T47D (cell line): ENCODE measurements at places on chromosomes 4 and X.

DNA sequence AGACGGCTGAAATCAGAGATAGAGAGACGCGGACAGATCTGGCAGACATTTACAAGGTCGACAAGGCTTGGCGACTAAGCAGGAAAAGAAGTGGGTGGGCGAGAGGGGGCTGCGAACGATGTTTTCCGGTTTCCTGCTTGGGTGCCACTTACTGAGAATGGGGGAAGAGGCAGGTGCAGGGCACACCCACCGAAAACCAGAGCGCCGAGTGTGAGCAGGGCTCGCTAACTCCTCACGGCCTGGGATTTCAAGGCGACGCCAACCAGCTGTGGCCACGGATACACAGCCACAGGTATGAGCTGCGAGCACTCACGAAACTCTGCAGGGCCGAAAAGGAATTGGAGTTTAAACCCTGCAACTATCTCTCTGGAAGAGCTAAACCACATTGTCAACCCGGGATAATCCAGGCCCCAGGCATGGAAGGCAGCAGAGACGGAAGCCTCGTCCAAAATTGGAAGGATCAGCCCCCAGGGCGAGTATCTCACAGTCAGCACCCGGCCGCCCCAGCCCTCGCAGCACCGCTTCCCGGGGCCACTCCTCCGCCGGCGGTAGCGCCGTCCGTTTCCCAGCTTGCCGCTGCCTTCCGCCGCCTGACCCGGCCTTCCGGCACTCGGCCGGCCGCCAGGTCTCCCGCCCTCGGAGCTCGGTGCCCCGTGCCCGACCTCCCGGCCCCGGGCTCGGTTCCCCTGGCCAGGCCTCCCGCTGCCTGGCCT is 778 bp downstream of the CASP3 start:
- peak; percentile 57 for DNase-seq

DNA sequence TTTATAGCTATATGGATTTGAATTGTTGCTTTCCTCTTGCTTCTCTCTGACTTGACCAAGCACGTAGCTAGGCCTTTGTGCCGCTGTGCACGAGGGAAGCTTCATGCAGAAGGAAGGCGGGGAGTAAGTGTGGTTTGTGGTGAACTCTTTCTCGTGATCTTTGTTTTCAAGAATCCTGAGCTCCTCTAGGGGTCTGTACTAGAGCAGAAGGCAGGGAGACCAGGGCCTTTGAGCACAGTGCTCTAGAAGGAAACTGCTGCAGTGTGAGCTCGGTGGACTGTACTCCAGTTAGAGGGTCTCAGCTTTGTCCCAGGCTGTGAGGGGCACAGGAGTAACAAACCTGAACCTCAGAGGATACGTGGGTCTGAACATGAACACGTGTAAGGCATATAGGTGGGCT is 49.0 kb downstream of the AGA start:
- DNase-seq, result no peak

GRCh38 chr4:7650606-7651385 is 216.1 kb upstream of the PSAPL1 start:
- no peak for DNase-seq

GRCh38 chr4:80576796-80577195 is 241.3 kb downstream of the CFAP299 start:
- no peak for DNase-seq

- DNase-seq, result no peak
Observed at GRCh38 chr4:151157543-151157942, 58.1 kb downstream of the RPS3A start.

DNA sequence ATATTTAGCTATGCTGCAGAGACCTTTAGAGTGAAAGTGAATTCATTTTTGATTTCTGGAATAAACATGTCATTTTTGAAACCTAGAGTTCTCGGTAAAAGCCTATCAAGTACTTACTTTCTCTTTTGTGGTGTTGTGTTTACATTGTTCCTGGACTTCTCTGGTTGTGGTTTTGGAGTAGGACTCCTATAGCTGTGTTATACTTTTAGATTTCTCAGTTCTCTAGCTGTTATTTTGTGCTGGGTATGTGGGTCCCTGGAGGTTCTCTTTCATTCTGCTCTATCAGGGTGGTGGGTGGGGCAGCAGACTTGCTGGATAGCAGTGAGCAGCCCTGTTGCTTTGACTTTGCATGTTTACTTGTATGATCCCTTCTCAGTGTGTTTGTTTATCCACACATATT is 25.6 kb upstream of the MSMO1 start:
- DNase-seq, result no peak

DNA sequence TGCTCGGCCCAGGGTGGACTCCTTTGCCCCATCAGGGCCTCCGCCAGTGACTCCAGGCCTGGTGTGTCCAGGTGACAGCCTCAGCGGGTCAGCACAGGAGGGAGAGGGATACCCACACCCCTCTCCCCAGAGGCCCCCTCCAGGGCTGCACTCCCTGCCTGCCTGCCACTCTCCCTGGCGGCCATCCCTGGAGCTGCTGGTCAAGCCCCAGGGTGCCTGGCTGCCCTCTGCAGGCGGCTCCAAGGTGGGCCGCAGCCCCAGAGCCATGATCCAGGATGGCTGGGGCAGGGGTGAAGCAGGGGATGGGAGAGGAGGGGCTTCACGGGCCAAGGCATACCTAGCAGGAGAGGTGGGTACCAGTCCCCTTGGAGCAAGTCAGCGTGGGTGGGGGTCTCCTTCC is 3.8 kb downstream of the FGFRL1 start:
- no peak for DNase-seq

- no peak for DNase-seq
Observed at GRCh38 chr4:43556262-43556661, 663.7 kb downstream of the GRXCR1 start.

GRCh38 chr4:119834906-119835612 is 206.5 kb upstream of the PDE5A start:
- DNase-seq, result no peak

DNA sequence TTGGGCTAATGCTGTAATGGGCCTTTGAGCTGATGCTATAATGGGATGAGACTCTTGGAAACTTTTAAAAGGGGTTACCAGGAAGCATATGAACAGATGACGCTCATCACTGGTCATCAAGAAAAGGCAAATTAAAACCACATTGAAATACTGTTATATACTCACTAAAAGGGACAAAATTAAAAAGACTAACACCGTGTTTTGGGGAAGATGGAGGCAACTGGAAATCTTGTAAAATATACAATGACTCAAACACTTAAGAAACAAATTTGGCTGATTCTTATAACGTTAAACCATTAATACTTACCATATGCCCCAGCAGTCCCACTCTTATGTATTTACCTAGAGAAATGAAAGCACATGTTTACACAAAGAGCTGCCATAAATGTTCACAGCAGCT is 207.2 kb upstream of the GPRIN3 start:
- DNase-seq, result no peak

DNA sequence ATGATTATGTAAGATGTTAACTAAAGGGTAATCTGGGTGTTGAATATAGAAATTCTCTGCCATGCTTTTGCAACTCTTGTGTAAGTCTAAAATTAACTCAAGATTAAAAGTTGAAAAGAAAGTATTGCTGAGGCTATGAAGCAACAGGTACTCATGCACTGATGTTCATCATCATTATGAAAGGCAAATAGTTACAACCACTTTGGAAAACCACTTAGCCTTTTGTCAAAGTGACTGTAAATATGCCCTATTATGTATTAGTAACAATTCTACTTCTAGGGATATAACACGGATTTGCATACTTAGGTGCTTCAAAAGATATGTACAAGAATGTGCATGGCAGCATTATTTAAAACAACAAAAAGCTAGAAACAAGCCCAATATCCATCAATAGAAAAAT is 227.8 kb upstream of the CXXC4 start:
- DNase-seq, result no peak
